ENCODE measurements at places on chromosomes 6 and 20.

- DNase-seq = no peak
Observed at GRCh38 chr6:12137480-12137879, 125.4 kb downstream of the HIVEP1 start.

DNA sequence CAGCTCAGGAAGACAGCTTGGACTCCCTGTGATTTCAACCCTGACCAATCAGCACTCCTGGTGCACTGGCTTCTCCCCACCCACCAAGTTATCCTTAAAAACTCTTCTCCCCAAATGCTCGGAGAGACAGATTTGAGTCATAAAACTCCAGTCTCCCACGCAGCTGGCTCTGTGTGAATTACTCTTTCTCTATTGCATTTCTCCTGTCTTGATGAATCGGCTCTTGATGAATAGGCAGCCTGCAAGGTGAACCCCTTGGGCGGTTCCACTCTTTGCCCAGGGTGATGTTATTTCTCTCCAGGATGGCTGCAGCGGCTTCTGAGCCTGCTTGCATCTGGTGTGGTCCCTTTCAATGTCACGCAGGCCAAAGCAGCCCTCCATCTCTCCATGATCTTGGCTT is 12.4 kb downstream of the SLC52A3 start:
- no peak for DNase-seq

GRCh38 chr6:167705211-167705750 is 121.4 kb upstream of the AFDN start:
- no peak for DNase-seq

GRCh38 chr20:3080939-3081388 is 3.6 kb downstream of the AVP start:
- no peak for DNase-seq

GRCh38 chr6:137102050-137102848 is 57.5 kb upstream of the IL20RA start:
- peak; percentile 24 for DNase-seq

DNA sequence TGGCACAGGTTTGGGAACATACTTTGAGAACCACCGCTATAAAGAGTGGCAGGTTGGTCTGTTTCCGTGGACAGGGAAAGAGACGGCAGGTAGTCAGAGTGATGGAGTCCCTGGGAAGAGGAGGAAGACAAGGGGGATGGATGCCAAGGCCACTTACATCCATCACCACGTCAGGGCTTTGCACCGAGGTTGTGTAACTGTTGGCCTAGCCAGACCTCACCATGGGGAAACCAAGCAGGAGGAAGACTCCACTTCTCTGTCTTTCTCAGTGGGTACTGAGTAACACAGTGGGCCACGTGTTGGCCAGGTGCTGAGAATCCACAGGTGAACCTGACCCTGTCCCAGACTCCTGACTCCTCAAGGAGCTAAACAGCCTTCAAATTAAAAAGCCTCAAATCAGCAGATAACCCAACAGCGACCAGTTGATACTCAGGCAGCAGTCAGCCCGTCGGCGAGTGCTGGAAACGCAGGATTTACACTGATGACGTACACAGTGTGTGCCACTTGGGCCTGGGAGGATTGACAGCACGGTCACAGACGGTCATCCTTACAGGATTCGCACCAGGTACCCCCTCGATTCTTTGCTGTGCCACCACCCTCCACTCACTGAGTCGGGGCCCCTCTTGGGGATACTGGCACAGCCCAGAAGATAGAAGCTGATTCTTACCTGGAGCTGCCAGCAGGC is 134.6 kb upstream of the SNX9 start:
- DNase-seq = no peak

GRCh38 chr20:39107741-39108140 is 145.6 kb downstream of the DHX35 start:
- no peak for DNase-seq

- DNase-seq = no peak
Observed at GRCh38 chr20:38284893-38285444, 19.0 kb upstream of the BPI start.

DNA sequence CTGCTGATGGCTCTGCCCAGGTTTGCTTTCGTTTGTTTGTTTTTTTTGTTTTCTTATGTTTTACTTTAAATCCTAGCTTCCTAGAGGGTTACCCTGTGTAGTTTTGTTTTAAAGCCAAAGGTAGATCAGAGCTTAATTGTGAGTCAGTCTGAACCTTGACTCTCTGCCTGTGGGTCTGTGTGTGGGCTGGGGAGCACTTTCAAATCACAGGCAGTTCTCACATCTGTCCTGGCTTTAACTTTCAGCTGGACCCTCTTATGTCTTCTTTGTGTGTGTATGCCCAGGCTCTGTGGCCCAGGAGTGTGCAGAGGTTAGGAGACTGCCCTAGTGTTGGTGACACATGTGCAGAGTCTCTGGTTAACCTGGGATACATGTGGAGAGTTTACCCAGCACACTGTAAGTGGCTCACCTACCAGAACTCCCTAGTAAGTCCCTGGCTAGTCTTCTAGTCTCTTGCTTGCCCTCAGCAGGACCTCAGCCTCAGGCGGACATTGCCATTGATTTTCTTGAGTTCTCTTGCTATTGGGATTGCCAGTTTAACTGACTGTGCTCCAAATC is 19.0 kb downstream of the HIVEP1 start:
- DNase-seq = no peak

GRCh38 chr6:162325826-162326225 is 401.7 kb downstream of the PRKN start:
- no peak for DNase-seq

- no peak for DNase-seq
Observed at GRCh38 chr6:22025468-22026163, 271.2 kb downstream of the PRL start.

DNA sequence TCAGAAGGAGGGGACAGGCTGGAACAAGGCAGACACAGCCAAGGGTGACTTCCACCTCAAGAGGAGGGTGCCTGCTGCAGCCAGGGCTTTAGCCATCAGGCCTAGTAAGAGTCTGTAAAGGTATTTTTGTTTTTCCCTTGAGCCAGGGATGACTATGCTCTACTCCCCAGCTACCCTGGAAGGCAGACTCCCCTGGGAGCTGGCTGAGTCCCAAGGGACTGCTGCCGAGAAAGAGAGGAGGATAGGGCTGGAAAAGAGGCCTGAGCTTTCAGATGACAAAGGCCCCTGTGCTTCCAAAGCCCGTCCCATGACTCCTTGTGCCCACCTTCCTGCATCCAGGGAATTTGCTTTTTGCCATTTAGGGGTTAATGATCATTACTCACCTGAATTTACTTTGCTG is 14.0 kb upstream of the GSTA4 start:
- no peak for DNase-seq

DNA sequence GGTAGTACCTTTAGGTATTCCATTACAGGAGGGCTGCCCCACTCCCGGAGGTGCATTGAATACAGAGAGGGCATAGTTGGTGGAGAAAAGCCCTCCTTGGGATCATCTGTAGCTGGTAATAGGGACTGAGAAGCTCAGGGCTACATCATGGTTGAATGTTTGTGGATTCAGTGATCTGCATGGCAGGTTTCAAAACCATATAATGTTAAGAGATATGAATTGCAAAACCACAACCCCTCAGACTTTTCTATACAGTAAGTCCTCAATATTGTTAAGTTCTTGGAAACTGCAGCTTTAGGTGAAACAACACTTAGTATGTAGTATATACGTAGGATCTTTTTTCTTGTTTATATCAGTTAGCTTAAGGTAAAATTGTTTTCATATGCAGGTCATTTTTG is 11.3 kb downstream of the TULP4 start:
- DNase-seq = no peak

DNA sequence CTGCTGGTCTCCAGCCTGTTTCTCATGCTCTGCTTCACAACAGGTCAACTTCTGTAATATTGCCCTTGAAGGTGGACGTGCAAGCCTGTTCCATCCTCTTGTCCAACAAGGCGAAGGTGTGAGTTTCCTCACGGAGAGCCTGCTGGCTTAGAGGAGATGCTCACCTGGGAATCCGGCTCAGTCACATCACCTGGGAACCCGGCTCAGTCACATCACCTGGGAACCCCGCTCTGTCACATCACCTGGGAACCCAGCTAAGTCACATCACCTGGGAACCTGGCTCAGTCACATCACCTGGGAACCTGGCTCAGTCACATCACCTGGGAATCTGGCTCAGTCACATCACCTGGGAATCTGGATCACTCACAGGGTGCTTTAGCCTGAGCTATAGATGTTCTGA is 230.1 kb downstream of the ERMARD start:
- no peak for DNase-seq

DNA sequence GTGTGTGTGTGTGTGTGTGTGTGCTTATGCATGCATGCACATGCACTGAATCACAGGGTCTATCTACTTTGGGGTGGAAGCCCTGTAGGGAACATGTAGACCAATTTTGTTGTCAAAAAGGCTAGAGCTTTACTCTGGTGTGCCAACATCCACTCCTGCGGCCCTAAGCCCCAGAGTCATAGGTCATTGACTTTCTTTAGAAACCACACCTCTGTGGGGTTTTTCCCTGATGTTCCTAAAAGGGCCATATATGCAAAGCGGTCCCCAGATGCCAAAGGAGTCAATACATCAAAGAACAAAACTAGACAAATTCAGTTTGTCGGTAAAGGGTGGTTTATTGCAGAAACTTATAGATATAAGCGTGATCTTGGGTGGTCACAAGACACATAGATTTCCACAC is 29.8 kb upstream of the SLC2A12 start:
- DNase-seq = no peak

- DNase-seq = no peak
Observed at GRCh38 chr6:113451049-113451448, 406.1 kb upstream of the MARCKS start.

- DNase-seq = no peak
Observed at GRCh38 chr20:53901497-53902096, 168.8 kb downstream of the BCAS1 start.

GRCh38 chr6:116884530-116884929 is 7.5 kb downstream of the RFX6 start:
- no peak for DNase-seq

GRCh38 chr20:33261465-33261864 is 21.5 kb upstream of the BPIFB1 start:
- DNase-seq = no peak

DNA sequence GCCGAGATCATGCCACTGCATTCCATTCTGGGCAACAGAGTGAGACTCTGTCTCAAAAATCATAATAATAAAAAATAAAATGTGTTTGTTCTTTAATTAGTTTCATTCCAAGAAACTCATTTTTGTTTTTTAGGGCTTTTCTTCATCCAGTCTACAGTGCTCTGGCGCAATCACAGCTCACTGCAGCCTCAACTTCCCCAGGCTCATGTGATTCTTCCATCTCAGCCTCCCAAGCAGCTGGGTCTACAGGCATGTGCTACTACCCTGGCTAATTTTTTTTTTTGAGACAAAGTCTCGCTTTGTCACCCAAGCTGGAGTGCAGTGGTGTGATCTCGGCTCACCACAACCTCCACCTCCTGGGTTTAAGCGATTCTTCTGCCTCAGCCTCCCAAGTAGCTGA is 143.6 kb upstream of the JARID2 start:
- no peak for DNase-seq

- DNase-seq = no peak
Observed at GRCh38 chr20:32973077-32973717, 31.0 kb downstream of the SUN5 start.

DNA sequence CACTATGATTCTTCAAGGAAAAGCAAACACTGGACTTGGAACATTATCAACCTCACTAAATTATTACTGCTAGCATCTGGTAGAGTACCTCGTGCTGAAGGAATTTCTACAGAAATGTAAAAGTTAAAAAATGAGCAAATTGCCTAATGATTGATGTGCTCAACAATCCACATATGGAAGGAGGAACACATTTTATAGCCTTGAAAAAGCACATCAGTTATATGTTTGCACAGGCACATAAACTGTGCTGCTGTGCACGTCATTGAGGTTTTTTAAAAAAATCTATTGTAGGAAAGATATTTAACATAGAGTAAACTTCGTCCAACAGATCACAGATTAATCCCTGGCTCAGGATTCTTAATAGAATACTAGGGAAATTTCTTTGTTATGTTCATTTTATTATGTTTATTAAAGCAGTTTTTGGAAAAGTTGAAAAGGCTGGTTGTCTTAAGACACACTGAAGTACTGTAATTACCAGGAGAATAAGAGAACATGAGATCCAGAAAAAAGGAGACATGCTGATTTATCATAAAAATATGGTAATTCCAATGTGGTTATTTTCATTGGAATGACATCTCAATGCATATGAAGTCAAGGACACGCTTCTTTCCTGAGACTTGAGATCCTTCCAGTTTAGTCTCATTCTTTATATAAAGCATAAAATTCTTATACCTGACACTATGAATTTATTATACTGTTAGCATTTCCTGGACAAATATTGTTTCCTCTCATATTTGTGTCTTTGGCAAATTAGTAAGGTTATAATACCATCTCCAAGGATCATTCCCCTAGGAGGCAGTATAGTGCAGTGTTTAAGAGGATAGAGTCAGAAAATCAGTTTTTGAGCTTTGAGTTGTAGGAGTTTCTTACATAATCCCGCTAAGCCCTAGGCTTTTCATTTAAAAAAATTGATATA is 511.1 kb downstream of the TENT5A start:
- DNase-seq = no peak

DNA sequence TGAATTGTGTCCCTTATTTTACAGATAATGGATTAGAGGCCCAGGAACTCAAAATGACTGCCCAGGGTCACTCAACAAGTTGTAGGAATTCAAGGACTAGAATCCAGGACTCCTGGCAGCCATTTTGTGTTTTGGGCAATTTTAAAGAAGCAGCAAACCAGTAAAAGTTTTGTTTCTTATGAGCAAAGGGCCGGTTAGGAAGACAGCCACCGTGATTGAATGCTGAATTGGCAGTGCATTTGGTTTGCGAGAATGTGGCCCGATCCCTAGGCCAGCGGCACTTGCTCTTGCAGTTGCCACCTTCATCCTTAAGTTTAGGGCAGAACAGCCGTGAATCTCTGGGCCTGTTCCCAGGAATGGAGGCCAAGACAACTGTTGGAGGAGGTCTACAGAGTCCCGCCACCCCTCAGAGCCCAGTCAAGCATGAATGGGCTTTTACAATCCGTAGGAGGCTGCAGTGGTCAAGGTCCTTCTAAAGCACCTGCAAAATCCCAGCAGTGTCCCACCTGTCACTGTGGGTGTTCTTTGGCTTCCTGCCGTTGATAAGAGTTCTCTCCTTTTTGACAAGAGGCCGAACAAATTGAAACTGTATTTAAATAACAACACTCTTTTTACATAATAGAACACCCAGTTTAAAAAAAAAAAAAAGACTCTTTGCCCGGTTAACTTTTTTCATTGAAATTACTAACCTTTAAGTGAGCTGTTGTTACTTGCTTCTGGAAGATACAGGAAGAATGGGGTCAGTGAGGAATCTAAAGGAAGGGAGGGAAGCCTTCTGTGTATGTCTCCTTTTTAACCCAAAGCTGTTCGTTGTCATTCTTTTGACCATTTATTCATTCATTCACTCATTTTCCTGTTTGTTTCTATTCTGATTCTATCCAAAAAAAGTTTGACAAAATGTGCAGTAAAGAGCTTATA is 68.7 kb downstream of the PHACTR2 start:
- no peak for DNase-seq
